ENCODE measurements at places on chromosomes 2 and 18. TPM values are rescaled to one million over a fixed set of nuclear protein-coding genes. Genes with fewer than 3 reads are reported as not detected.

DNA sequence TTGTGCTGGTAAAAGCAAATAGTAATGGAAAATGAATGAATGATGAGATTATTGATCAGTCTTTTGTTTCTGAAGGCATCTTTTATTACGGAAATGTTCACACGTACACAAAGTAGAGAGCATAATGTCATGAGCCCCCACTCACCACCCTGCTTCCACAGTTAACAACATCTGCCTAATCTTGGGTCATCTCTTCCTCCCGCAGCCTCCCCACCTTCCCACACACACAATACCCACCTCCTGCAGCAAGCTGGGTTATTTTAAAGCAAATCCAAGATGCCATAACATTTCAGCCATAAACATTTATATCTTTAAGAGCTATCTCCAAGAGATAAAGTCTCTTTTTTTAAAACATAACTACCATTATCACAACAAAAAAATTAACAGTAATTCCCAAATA is 36.3 kb downstream of the CYP27C1 start:
- H3K4me3 ChIP-seq = no peak overlapping the region
- no peak overlapping the region for H3K27ac ChIP-seq
- no peaks in the 10 kb centered on the region for H3K36me3 ChIP-seq
- H3K4me1 ChIP-seq = no peaks in the 10 kb centered on the region
- H3K27me3 ChIP-seq = no peaks in the 10 kb centered on the region

DNA sequence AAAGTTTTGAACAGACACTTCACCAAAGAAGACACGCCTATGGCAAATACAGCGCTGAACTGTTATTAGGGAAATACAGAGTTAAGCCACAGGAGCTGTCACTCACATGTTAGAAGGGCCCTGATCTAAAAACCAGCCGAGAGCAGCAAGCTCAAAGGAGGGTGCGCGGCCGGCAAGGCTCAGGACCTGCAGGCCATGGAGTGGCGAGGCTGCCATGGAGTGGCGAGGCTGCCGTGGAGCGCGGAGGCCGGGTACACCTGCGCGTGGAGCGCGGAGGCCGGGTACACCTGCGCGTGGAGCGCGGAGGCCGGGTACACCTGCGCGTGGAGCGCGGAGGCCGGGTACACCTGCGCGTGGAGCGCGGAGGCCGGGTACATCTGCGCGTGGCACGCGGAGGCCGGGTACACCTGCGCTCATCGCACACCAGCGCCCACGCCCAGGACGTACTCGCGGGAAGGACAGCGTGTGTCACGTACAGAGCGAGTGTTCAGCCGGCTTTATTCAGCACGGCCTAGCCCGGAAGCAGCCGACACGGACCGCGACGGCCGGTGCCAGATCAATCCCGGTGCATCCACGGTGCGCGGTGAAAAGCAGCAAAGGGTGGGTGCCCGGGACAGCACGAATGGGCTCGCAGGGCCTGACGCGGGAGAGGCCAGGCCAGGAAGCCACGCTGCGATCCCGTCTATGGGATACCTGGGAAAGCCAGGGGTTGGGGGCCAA is 68.8 kb downstream of the SLC66A2 start:
- no peaks in the 10 kb centered on the region for H3K4me1 ChIP-seq
- DNase-seq = no peak
- H3K36me3 ChIP-seq = no peaks in the 10 kb centered on the region
- no peaks in the 10 kb centered on the region for H3K27me3 ChIP-seq
- no peak overlapping the region for H3K4me3 ChIP-seq
- no peak overlapping the region for H3K27ac ChIP-seq

- H3K4me3 ChIP-seq = peak overlapping the region; percentile 98
- no peaks in the 10 kb centered on the region for H3K4me1 ChIP-seq
- H3K27me3 ChIP-seq = no peaks in the 10 kb centered on the region
- DNase-seq = no peak
- H3K36me3 ChIP-seq = no peaks in the 10 kb centered on the region
These were observed 3.2 kb downstream of the CERS6 start for GRCh38 chr2:168459256-168459655.

GRCh38 chr2:214156971-214157370 is 253.9 kb upstream of the VWC2L start:
- no peak for DNase-seq
- no peak overlapping the region for H3K4me3 ChIP-seq
- H3K4me1 ChIP-seq = no peaks in the 10 kb centered on the region
- no peaks in the 10 kb centered on the region for H3K36me3 ChIP-seq
- H3K27ac ChIP-seq = no peak overlapping the region
- H3K27me3 ChIP-seq = no peaks in the 10 kb centered on the region

- no peak overlapping the region for H3K4me3 ChIP-seq
- no peak for DNase-seq
- H3K27ac ChIP-seq = no peak overlapping the region
- no peaks in the 10 kb centered on the region for H3K36me3 ChIP-seq
These were observed 159.3 kb downstream of the HDAC4 start for GRCh38 chr2:239241431-239241960.

DNA sequence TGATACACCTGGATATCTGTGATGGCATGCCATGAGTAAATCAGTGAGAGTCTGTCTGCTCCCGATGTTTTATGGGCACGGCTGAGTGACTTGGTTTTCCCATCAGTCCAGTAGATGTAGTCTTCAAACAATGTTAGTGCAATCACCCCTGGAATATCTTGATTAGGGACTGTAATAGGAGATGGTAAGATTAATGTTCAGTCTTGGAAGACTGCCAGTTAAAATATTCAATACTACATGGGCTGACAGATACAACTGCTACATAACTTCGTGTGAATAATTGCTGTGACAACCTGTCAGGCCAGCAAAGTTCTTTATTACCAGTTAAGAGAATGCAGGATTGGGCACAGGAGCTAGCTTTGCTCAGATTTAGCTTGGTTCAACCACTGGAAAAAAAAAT is 1673.3 kb downstream of the LRP1B start:
- no peaks in the 10 kb centered on the region for H3K27me3 ChIP-seq
- no peaks in the 10 kb centered on the region for H3K4me1 ChIP-seq
- H3K4me3 ChIP-seq = no peak overlapping the region
- no peak for DNase-seq
- H3K27ac ChIP-seq = no peak overlapping the region
- H3K36me3 ChIP-seq = no peaks in the 10 kb centered on the region

DNA sequence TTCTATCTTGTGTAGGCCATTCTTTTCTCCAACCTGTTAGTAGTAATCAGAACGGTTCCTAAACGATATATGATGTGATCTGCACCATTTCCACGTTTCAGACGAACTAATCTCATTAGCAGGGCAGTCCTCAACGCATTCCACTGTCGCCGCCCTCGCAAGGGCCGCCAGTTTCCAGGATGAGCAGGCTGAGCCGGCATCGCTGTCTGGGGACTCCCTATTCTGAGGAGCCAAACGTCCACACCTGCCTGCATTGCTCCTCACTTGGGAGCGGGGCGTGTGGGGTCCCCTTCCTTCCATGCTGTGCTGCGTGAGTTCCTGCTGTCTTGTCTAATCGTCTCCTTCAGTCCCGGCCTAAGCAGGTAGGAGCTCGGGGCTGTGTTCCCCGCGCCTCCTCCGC is 76.6 kb downstream of the PSMG2 start:
- no peak for DNase-seq
- H3K36me3 ChIP-seq = no peaks in the 10 kb centered on the region
- H3K27me3 ChIP-seq = no peaks in the 10 kb centered on the region
- no peak overlapping the region for H3K27ac ChIP-seq
- H3K4me1 ChIP-seq = no peaks in the 10 kb centered on the region

DNA sequence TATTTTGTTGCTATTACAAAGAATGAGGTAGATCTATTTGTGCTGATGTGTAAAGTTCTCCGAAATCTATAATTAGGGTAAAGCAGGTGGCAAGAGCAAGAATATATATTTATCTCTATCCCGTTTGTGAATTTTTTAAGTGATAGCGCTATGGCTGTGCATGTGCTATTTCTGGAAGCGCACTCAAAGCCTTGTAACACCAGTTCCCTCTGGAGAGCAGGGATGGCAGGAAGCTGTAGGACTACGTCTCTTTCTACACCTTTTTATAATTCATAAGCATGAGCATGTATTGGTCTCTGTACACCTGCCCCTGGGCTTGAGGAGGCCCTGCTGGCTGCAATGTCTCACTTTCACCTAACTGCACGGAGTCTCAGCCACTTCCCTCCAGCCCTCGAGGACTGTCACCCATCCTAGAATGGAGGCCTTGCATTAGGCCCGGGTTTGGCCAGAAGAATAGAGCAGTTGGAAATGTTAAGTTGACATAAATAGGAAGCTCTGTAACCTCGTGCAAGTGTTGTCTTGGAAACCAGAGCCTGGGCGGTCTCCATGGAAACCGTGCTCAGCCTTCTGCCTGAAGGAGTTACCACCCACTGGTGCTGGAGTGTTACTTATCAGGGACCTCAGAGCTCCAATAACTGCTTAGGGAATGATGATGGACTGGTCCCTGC is 20.9 kb downstream of the ITM2C start:
- no peak overlapping the region for H3K27ac ChIP-seq
- no peaks in the 10 kb centered on the region for H3K36me3 ChIP-seq
- no peaks in the 10 kb centered on the region for H3K4me1 ChIP-seq
- H3K27me3 ChIP-seq = no peaks in the 10 kb centered on the region
- H3K4me3 ChIP-seq = no peak overlapping the region

- no peak for DNase-seq
- no peak overlapping the region for H3K27ac ChIP-seq
- no peak overlapping the region for H3K4me3 ChIP-seq
- H3K27me3 ChIP-seq = no peaks in the 10 kb centered on the region
- H3K4me1 ChIP-seq = no peaks in the 10 kb centered on the region
- peaks cover 53% of the 10 kb centered on the region for H3K36me3 ChIP-seq
These were observed 20.6 kb downstream of the TMEM87B start for GRCh38 chr2:112075490-112076260.

DNA sequence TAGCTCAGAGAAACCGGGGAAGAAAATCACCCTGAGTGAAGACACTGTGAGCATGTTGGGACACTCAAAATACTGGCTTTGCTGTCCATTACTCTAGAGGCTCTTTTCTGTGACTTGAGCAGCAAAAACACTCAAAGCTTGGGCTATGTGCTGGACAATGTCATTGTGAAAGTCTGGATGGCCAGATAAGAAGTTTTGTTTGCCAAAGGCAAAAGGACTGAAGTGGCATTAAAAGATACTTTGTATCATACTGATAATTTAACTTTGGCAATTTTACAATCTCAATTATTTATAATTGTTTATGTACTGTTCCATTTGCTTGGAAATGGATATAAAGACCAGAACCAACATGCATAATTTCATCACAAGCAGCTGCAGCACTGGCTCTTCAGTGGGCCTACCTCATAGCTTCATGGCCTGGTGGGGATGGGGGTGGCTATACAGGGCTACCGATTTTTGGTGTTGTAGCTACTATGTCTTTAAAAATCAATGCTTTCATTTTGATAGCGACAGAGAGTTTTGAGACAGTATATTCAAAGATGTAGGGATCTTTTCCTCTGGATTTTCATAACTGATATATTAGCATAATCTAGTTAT is 51.1 kb downstream of the RBKS start:
- no peaks in the 10 kb centered on the region for H3K4me1 ChIP-seq
- no peak overlapping the region for H3K27ac ChIP-seq
- no peaks in the 10 kb centered on the region for H3K36me3 ChIP-seq
- no peak for DNase-seq
- H3K4me3 ChIP-seq = no peak overlapping the region

DNA sequence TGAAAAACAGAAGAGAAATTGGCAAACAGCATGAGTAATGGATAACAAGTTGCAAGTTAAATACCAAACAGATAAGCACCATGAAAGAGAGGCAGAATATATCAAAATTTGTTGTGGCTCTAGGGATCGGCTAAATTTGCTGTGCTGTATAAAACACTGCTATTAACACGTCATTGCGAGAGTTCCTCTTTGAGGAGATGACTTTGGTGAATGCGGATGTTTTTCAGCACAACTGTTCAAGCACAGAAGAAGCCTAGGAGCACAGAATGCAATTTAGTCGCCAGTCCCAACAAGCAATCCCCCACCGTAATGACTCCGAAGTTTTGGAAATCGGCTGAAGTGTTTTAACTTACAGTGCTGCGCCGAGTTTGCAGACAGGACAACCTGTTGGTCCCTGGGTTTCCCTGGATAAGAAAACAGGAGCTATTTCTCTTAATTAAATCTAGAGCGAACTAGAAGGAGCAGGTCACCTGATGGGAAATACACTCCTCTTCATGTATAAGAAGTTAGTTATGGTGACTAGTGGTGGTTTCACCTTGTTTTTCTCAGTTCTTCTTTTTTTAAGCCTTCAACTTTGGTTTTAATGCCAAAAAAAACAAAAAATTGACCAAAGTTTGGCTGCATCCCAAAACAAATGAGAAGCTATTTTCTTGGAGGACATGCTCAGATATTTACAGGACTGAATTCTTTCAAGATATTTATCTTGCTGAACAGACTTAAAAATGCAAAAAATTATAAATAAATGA is 454.1 kb upstream of the SALL3 start:
- H3K36me3 ChIP-seq = no peaks in the 10 kb centered on the region
- DNase-seq = no peak
- no peak overlapping the region for H3K4me3 ChIP-seq
- H3K27me3 ChIP-seq = no peaks in the 10 kb centered on the region
- no peak overlapping the region for H3K27ac ChIP-seq

GRCh38 chr2:106098081-106098480 is 96.0 kb downstream of the UXS1 start:
- DNase-seq = no peak
- H3K4me3 ChIP-seq = no peak overlapping the region
- no peak overlapping the region for H3K27ac ChIP-seq
- no peaks in the 10 kb centered on the region for H3K4me1 ChIP-seq

DNA sequence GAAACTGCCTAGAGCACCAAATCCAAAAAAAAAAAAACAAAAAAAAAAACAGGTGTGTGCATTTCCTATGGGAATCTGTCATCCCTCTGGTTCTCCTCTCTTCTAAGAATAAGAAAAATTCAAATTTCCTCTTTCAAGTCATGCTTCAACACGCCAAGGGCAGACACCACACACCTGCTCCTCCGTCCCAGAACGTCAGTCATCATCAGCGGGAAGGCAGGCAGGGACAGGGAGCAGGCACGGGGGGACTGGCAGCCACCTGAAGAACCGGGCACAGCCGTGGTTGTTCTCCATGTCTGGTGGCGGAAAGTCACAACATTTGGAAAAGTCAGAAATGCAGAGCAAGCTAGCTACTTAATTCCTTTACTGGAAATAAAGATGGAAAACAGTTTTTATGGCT is 214.8 kb downstream of the IKZF2 start:
- no peak for DNase-seq
- no peak overlapping the region for H3K27ac ChIP-seq
- no peaks in the 10 kb centered on the region for H3K36me3 ChIP-seq

Gene PCBP1
- 130 TPM for total RNA-seq

Gene SERPINB13
- not detected for total RNA-seq

Gene HNMT
- total RNA-seq = 52.0 TPM

Gene TCF23
- total RNA-seq = not detected

Gene PCGF1
- 14.0 TPM for total RNA-seq

Gene RTP5
- 0.54 TPM for total RNA-seq

Gene ACTR3
- 124 TPM for total RNA-seq

Gene MRO
- total RNA-seq = 6.7 TPM

Gene CDH2
- 1.3 TPM for total RNA-seq

Gene INHBB
- not detected for total RNA-seq

Gene GNAL
- 2.5 TPM for total RNA-seq
